Daoy (cell line): ENCODE measurements at places on chromosomes 7 and 10. TPM values are rescaled to one million over a fixed set of nuclear protein-coding genes. Genes with fewer than 3 reads are reported as not detected.

The INHBA gene
- total RNA-seq, result 84.7 and 102 TPM in 2 replicates

The ABCB1 gene
- 11.8 and 18.9 TPM in 2 replicates for total RNA-seq

The NME8 gene
- total RNA-seq, result not detected in 2 replicates

The AGR2 gene
- not detected in 2 replicates for total RNA-seq

The TFPI2 gene
- 108 and 113 TPM in 2 replicates for total RNA-seq
